ENCODE measurements at places on chromosomes 16 and 17.
A peak's percentile ranks its signal among the peaks of the same experiment; 100 is the strongest.

DNA sequence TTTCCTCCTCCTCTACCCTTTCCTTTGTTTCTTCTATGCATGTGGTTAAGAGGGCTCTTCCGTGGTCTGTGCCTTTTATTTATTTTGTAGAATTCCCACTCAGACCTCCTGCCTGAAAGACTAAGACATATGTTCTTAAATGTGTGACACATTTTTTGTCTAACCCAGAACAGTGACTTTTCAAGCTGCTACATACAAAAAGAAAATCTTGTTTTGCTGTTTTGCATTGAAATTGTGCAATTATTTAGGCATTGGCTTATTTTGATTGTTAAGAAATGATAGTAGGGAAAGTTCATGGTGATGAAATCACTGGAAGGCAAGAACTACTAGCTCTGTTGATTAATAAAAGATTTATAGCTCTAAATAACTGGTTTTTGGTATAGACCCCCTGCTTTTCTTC is 76.8 kb downstream of the TUBD1 start:
- no peak for DNase-seq

DNA sequence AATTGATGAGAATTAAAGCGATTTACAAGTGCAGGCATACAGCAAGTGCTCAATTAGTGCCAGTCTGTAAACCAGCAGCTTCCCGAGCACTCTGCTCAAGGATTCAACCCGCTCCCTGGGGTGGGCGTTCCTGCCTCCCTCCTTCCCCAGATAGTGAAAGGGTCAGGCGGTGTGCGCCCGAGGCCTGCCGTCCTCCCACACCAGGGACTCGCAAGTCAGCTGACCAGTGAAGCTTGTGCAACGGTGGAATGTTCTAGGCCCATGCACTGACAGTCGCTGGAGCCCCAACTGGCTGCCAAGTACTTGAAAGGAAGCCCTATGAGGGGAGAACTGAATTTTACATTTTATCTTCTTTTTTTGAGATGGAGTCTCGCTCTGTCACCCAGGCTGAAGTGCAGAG is 53.5 kb upstream of the PABPN1L start:
- DNase-seq: no peak

- no peak for DNase-seq
Observed at GRCh38 chr16:79451196-79451816, 149.2 kb downstream of the MAF start.

DNA sequence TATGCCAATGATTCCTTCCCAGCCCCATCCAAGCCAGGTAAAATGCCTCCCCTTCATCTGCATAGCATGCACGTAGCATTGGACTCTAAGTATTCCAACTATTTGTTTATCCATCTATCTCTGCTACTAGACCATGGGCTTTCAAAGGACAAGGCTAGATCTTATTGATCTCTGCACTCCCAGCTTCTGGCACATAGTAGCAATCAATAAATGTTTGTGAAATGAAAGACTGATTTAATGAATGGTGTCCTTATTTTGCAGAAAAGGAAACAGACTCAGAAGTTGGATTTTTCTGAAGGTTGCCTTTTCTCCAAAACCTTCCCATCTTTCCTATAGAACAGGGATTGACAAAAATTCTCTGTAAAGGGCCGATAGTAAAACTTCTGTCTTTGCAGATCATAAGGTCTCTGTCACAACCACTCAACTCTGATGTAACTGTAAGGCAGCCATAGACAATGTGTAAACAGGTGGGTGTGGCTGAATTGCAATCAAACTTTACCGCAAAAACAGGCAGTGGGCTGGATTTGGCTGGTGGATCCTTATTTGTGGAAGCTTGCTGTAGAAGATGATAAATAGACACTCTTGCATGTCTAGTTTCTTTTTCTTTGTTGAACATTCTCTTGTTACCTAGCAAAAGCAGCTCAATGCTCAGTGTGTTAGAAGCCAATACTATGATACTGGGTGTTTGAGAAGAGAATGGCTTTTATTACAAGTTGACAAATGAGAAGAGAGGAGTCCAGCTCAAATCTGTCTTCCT is 7.6 kb upstream of the CMTR2 start:
- no peak for DNase-seq

DNA sequence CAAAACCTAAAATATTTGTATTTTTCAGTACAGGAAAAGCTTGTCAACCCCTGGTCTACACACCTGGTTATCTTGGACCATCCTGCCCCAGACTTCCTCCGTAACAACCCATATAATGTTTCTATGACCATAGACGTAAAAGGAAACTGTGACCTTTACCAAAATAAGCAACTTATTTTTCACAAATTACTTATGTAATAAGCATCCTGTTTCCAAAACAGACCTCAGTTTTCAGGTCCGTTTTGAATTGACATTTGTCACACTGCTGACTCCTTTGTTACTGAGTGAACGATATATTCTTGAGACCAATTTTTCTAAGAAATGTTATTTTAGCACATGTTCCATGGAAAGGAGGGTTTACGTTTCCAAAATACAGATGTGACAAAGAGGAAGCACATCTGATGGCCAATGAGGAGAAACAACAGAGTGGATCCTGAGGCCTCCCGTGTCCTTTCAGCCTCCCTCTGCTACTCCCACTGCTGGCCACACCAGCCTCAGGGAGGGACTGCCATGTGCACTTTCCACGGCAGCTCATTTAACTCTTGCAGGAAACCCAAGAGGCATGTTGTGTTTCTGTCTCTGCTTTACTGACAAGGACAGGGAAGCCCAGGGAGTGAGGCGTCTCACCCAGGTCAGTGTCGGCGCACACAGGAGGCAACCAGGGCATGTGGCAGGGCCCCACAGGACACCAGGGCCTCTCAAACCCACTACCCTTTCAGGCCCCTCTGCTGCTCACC is 20.1 kb upstream of the ALDH3A1 start:
- DNase-seq: no peak

GRCh38 chr17:68704871-68705713 is 103.9 kb upstream of the FAM20A start:
- no peak for DNase-seq

DNA sequence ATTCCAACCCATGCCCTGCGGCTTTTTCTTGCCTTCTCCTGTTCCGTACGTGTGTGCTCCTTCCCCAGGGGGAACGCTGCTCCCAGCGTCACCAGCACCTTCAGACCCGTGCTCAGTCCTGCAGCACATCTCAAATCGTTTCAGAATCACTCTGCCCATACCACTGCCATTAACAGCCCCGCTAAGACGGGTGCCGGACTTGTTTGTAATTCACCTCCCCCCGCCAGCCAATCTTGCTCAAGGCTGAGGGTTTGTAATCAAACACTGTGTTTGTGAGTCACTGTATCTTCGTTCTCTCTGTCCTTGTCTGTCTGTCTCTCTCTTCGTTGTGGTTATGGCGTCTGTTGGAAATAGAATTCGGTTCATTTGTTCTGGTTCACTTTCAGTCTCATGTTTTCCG is 17.3 kb downstream of the CARD14 start:
- no peak for DNase-seq

- no peak for DNase-seq
Observed at GRCh38 chr17:63578769-63579111, 22.0 kb upstream of the TACO1 start.

DNA sequence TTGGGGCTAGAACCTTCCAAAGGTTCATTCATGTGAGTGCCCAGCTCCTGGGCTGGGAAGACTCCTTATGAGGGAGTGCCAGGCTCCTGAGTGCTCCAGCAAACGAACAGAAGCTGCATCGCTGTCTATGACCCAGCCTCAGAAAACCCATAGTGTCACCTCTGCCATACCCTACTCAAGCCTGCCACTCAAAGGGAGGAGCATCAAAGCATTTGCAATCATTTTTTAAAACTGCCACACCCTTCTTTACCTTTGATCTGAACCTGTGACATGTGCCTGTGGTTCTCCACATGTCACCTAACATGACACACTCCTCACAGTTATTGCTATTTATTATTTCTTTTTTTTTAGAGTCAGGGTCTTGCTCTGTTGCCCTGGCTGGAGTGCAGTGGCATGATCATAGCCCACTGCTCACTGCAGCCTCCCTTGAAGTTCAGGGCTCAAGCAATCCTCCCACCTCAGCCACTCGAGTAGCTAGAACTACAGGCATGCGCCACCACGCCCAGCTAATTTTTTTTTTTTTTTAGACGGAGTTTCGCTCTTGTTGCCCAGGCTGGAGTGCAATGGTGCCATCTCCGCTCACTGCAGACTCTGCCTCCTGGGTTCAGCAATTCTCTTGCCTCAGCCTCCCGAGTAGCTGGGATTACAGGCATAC is 7.3 kb upstream of the KDM8 start:
- peak; percentile 42 for DNase-seq

GRCh38 chr16:19522397-19522732 is 467 bp upstream of the GDE1 start:
- DNase-seq: no peak

- DNase-seq: no peak
Observed at GRCh38 chr17:77274096-77274845, 133.5 kb downstream of the SEC14L1 start.

DNA sequence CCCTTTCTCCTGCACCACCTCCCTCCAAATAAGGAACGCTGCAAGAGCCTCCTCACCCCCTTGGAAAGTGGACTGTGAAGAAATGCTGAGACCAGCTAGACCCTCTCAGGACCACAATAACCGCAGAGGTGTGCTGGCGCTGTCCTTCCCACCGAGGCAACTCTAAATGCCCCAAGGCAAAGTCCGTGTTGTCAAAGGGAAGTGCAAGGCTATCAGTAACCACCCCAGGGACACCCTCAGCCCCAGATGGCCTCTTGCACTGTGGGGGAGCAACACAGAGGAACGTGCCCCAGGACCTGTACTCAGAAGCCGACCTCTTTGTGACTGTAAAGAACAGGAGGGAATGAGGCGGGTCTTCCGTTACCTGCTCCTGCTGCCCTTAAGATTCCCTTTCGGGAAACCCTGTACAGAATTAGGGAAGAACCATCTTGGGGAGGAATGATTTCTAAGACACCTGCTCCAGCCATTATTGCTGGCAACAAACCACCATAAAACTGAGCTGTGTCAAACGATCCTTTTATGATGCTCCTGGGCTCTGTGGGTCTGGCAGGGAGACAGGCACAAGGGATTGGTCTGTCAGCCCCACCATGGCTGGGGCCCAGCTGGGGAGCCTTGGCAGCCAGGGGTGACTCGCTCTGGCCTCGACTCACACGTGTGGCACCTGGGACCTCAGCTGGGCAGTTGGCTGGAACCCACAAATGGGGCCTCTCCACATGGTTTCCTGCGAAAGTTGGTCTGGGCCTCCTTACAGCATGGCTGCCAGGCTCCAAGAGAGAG is 14.6 kb upstream of the MED9 start:
- DNase-seq: no peak

Data from CD4-positive, alpha-beta T cell (primary cell).